Cortex of kidney (tissue), 1 donor: ENCODE measurements at places on chromosomes 16 and 17.

DNA sequence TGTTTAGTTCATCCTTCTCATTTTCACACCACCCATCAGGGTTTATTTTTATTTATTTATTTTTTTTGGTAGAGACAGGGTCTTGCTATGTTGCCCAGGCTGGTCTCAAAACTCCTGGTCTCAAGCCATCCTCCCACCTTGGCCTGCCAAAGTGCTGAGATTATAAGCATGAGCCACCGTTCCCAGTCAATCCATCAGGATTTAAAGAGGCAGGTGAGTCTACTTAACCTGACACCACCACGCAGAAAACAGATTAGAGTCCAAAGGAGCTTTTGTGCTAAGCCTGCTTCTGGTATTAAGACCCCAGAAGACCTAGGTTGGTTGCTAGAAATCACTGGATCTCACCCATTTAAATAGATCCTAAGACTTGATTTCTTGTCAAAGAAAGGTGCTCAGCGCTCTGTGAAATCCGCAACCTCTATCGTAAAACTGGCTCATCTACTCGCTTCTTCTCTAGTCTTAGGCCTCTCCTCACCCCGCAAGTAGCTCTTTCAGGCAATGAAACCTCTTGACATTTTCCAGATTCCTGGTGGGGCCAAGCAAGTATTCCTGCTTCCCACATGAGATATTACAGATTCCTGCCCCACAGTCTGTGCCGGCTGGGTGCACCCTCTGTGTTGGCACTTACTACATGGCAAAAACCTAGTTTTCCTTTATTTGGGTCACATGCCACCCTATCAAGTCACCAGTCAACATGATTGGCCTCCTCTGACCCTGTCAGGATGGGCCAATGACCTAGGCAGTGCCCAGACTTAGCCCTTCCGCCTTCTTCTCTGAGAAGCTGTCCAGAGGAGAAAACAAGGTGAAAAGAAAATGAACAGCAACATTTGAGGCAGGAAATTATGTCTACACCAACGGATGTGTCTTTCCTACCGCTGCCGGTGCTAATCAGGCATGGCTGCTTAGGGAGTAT lies 9.0 kb downstream of the PITPNA start:
- DNase-seq = no peak

- DNase-seq = no peak
Observed at GRCh38 chr17:44222112-44222869, 2.8 kb upstream of the UBTF start.

DNA sequence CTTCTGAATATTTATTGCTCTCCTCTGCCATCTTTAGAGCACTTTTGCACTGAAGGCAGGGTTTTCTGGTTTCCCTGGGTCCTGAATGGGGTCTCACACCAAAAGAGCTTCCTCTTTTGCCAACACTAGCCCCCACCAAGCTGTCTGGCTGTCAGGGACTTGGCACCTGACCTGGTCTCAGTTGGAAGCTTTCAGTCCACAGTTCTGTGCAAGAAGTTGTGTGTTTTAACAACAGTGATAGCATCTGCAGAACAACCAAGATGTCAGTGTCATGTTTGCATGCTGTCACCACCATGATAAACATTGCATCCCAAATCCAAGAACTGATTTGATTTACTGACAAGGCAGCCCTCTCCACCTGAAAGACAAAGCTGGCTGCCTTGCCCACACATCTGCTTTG lies 448.5 kb upstream of the CCL2 start:
- DNase-seq = no peak

GRCh38 chr17:34314279-34314678 lies 5.0 kb upstream of the CCL8 start:
- no peak for DNase-seq

DNA sequence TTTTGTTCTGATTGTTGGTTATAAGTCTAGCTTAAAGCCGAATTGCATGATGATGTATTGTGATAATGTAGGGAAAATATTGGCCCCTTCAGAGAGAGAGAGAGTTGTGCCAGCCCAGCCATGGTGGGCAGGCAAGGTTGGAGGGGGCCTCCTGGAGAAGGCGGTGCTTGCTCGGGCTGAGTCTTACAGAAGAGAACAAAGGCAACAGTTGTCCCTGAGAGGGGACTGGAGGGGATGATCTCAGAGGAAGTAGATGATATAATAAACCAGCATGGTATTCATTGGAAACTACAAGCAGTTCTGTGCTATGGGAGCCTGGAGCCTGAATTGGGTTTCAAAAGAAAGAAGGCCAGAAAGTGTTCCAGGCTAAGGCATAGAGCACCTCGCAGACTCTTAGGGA lies 173.8 kb downstream of the RPTOR start:
- no peak for DNase-seq

DNA sequence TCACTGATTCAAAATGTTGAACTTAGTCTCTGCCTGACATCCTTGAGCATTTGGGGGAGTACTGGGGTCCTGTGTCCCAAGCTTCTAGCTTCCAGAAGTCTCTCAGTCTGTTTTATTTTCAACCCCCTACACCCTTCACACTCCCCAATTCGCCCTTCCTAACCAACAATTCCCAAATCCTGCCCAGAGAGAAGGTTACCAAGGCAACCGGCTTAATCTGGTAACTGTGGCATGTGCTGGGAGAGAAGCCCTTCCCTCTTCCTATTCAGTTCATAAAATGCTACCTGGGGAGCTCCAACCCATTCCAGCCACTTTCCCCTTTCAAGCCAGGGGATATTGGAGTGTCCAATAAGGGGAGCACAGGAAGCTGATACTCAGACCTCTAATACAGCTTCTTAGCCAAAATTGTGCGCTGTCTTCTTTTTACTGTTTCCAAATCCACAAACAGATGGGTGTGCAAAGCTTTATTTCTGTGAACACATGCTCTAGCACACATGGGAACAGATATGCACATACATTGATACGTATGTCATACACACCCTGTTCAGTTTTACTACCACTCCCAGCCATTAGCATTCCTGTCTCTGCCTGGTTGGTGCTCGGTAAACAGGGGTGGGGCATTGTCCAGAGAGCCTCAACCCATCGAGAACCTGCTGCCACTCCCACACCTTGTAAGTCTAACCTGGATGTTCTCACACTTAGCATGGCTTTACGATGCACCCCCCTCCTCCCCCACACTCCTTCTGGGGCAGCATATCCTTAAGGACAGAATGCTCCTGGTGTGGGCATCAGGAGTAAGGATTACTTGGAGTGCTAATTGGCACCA lies 1.1 kb upstream of the RAPGEFL1 start:
- no peak for DNase-seq

GRCh38 chr16:82340531-82340930 lies 170.5 kb upstream of the MPHOSPH6 start:
- DNase-seq = no peak

GRCh38 chr17:77489239-77489892 lies 348.6 kb downstream of the SEC14L1 start:
- DNase-seq = no peak

GRCh38 chr16:74568961-74569631 lies 37.8 kb downstream of the GLG1 start:
- DNase-seq = no peak

DNA sequence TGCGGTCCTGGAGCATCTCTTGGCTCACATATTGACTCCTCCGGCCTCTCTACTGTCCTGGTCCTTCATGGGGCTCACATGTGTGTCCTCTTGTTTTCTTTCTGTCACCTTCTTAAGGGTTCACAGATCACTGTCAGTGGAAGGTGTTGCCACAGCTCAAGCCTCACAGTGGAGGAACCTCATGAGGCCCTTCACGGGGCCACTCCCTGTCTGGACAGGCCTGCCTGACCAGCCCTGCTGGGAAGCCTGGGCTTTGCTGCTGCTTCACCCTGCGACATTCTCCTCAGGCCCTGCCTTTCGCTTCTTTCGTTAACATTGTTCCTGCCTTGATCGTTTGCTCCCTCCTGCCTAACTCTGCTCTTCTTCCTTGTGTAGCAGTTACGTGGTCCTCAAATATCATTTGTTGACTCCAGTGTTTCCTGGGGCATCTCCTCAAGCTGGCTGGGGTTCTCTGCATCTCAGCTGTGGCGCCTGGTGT lies 55.9 kb downstream of the WDR45B start:
- no peak for DNase-seq

GRCh38 chr17:57875290-57876022 lies 25.6 kb upstream of the MRPS23 start:
- no peak for DNase-seq

DNA sequence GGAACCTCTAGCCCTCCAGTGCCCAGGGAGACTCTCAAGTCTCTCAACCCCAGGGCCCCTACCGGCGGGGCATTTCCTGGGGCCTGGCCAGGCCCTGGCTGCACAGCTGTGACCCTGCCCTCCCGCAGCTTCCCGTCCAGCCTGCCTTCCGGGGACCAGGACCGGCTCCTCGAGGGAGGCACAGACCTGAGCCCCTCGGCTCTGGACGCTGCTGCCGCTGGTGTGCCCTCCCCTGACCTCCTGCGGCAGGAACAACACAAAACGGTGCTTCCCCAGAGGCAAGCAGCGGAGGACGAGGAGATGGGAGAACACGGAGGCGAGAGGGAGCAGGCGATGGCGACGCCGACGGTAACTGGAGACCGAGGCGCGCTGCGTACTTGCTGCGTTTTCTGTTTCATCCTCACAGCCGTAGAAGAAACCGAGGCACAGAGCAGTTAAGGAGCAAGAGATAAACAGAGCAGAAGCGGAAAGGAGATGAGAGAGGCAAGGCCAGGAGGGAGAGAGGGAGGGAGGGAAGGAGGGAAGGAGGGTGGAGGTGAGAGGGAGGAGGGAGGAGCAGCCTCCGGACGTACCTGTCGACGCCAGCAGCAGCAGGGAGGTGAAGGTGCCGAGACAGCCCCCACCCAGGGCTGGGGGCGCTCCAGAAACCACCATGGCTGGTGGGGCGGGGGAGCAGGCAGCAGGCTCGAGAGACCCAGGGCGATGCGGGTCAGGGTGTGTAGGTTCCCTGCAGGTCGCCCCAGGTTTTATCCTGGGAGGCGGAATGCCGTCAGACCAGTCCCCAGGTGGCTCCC lies at the start of gene PRSS22:
Gene PRSS22 (minus strand): TSS at position 720 of the 794 bp plus-strand sequence. CDS start 66 bp downstream, at position 654.
- DNase-seq = no peak

- no peak for DNase-seq
Observed at GRCh38 chr17:35679007-35679682, 52.3 kb upstream of the RASL10B start.

DNA sequence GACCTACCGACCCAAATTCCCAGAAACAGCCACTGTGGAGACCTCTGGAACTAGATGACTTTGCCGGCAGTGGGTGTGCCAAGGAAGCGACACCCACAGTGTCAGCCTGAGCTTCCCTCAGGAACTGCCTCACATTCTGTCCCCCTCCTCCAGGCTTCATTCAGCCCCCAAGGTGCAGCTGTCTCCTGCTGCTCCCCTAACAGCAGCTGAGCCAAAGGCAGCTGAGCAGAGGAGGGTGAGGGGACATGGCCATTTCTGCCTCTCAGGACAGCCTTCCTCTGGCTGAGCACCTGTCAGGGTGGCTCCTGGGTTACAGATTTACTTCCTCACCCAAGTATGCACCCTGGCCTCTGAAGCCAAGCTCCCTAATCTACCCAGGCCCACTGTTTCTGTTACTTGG lies 22.1 kb upstream of the MTMR4 start:
- no peak for DNase-seq

DNA sequence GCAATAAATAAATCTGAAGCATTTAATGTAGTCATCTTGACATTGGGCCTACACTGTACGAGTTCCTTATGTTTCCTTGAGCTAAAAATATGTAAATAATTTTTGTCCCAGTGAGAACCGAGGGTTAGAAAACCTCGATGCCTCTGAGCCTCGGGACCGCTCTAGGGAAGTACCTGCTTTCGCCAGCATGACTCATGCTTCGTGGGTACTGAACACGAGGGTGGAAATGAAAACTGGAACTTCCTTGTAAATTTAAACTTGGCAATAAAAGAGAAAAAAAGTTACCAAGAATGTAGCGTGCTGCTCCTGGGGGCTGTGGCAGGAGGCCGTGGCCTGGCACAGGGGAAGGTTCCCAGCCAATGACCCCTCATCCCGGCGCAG lies 74.1 kb downstream of the SOCS1 start:
- DNase-seq = no peak
